ENCODE measurements at places on chromosomes 1 and 21.

GRCh38 chr1:40784771-40785151, 1.2 kb downstream of the KCNQ4 start:
- DNase-seq, result no peak

GRCh38 chr1:46793126-46793525, 5.7 kb upstream of the CYP4B1 start:
- no peak for DNase-seq

DNA sequence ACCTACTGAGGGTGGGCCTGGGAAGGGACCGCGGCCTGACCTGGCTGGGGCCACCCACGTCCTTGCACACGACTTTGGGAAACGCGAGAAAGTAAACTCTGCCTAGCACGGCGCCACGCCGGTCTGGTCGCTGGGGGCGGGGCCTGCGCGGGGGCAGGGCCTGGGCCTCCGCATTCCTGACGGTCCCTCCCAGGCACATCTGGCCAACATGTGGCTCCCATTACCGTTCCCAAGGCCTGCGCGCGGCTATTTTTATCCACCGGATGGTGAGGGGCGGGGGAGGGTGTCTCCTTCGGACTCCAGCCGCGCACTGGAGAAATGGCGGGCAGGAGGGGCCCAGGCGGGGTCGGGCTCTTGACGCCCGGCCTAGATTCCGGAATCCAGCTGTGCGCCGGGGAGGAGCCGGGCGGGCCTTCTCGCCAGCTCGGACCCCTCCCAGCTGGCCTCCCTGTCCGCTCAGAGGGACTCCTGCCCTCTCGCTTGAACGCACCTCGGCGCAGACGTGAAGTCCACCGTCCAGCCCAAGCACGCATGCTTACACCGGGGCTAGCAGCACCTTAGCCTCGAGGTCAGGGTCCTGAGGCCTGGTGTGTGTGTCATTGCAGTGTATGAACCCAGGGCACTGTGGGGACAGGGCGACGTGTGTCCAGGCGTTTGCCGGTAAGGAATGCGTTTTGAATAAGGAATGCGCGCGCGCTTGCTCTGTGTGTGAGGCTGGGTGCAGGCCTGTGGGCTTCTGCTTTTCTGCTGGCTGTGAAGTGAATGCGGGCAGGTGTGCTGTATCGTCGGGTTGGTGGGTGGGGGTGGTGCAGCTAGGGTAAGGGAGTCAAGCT, 2.1 kb downstream of the EVA1B start:
- peak; percentile 85 for DNase-seq

GRCh38 chr1:192979542-192979941, 79.6 kb downstream of the UCHL5 start:
- DNase-seq, result no peak

DNA sequence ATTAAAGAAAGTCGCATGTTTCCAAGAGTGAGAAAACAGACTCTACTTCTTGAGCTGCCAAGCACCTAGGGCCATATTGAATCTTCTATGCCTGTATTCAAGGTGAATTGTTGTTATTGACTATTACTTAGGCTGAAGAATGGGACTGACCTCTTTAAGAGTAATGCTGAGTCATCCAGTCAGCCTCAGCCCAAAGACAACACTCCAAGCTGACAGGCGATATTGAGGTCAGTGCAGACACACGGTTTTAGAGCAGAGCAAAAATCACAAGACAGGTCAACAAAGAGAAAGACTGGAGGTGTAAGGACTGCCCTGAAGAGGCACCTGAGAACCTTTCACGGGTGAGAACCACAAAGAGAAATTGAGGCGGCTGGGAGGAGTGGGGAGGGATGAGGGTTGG, 146.9 kb downstream of the MIS18A start:
- DNase-seq, result no peak

DNA sequence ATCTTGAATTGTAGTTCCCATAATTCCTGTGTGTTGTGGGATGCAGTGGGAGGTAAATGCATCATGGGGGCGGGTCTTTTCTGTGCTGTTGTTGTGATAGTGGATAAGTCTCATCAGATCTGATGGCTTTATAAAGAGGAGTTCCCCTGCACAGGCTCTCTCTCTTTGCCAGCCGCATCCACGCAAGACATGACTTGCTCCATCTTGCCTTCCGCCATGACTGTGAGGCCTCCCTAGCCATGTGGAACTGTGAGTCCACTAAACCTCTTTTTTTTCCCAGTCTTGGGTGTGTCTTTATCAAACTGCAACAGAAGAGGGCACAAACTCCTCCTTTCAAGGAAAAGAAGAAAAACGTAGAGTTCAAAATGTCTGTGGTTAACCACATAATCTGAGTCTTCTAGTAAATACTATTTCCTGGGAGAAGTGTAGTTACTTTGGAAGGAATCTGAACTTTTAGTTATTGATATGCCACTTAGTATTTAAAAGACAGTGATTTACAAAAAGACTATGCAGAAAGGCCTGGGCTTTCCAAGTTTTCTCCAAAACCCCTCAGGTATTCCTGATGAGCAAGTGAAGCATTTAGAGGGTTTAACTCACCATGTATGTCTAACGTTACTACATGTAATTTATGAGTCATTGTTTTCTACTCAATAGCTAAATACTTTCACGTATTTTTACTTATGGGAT, 10.0 kb downstream of the ADAMTS1 start:
- no peak for DNase-seq

Measured in right renal cortex interstitium (tissue), 3 donors.